ENCODE measurements at places on chromosomes 1 and 21. TPM values are rescaled to one million over a fixed set of nuclear protein-coding genes. Genes with fewer than 3 reads are reported as not detected.

The CD2 gene
- total RNA-seq = not detected

The KCND3 gene
- total RNA-seq = not detected

The LINGO4 gene
- not detected for total RNA-seq

The LRRC8B gene
- 15.9 TPM for total RNA-seq

The RAP1GAP gene
- total RNA-seq = 0.20 TPM

The HRNR gene
- total RNA-seq = not detected

The CRYBG2 gene
- total RNA-seq = not detected

The UTS2 gene
- not detected for total RNA-seq

The NEGR1 gene
- 21.8 TPM for total RNA-seq

The AIRE gene
- total RNA-seq = 0.11 TPM

The SASS6 gene
- total RNA-seq = 6.5 TPM

The C4BPB gene
- not detected for total RNA-seq

The OR2L2 gene
- not detected for total RNA-seq

The LDLRAD1 gene
- total RNA-seq = not detected

The SIK1 gene
- 8.0 TPM for total RNA-seq

The NBPF3 gene
- total RNA-seq = 6.5 TPM

The LCE2A gene
- total RNA-seq = not detected

The OR2AJ1 gene
- total RNA-seq = not detected

The CGN gene
- total RNA-seq = 0.73 TPM

The ZYG11A gene
- total RNA-seq = 1.3 TPM

The TFF2 gene
- total RNA-seq = not detected

The CAPZA1 gene
- total RNA-seq = 183 TPM

The RPS6KC1 gene
- total RNA-seq = 18.6 TPM

The ACTL8 gene
- not detected for total RNA-seq

The CYB561D1 gene
- total RNA-seq = 6.9 TPM

The ANKRD35 gene
- total RNA-seq = 0.14 TPM

The C1orf52 gene
- total RNA-seq = 29.1 TPM

The DNASE2B gene
- not detected for total RNA-seq

The WARS2 gene
- 11.8 TPM for total RNA-seq

The HUNK gene
- not detected for total RNA-seq

The C1QTNF12 gene
- total RNA-seq = 1.9 TPM

The LAMB3 gene
- 3.1 TPM for total RNA-seq

The INSRR gene
- total RNA-seq = not detected

The OR2M3 gene
- total RNA-seq = not detected

The TMEM50A gene
- 140 TPM for total RNA-seq

The IPO13 gene
- 25.8 TPM for total RNA-seq

The SHISAL2A gene
- not detected for total RNA-seq

The NAV1 gene
- 136 TPM for total RNA-seq

The ORC1 gene
- total RNA-seq = 11.0 TPM

The LRRC53 gene
- not detected for total RNA-seq

The AKIRIN1 gene
- 49.3 TPM for total RNA-seq

The CLDN17 gene
- not detected for total RNA-seq

The CD101 gene
- 0.97 TPM for total RNA-seq

The BRDT gene
- total RNA-seq = not detected

Data from endothelial cell of umbilical vein (primary cell).